ENCODE measurements at places on chromosomes 2 and 18.

DNA sequence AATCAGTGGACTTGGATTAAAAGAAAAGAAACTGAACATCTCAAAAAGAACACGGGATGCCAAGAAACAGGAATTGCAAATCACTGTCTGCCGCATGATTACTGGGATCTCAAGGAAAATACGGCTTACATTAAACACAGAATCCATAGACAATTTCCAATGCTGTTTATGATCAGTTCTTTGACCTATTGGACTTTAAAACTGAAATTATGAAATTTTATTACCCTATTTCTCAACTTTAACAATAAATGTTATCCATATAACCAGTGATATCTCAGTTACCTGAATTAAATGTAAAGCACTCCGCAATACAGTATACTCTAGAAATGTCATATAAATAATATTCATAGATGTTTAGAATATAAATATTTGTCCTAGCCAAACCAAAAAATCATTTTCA is 1556.9 kb upstream of the NXPH2 start:
- DNase-seq: no peak

- no peak for DNase-seq
Observed at GRCh38 chr2:126909366-126909765, 10.7 kb downstream of the TEX51 start.

DNA sequence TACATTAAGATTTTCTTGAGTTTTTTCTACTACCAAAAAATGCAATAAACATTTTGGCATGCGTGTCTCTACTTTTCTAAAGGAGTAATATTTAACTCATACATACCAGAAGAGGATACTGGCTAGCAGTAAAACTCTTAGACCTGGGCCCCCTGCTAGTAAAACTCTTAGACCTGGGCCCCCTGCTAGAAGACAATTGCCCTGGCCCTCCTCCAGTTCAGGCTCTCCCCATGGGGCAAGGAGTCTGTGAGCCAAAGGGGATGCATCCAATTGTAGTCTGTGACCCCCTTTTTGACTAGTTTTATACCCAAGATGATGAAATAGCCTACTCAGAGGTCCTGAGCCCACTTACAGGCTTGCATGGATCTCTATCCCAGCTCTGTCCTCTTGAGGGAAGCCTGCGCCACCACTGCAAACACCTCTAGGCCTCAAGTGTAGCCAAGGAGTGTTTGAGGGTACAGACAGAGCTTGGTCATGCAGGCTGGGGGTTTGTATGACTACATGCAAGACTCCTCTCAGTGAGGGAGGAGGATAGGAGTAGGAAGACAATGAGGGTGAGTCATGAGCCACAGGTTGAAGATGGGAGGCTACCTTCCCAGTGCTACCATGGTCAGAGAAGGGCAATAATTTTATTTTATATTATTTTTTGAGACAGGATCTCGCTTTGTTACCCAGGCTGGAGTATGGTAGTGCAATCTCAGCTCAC is 45.2 kb upstream of the PGAP1 start:
- no peak for DNase-seq

DNA sequence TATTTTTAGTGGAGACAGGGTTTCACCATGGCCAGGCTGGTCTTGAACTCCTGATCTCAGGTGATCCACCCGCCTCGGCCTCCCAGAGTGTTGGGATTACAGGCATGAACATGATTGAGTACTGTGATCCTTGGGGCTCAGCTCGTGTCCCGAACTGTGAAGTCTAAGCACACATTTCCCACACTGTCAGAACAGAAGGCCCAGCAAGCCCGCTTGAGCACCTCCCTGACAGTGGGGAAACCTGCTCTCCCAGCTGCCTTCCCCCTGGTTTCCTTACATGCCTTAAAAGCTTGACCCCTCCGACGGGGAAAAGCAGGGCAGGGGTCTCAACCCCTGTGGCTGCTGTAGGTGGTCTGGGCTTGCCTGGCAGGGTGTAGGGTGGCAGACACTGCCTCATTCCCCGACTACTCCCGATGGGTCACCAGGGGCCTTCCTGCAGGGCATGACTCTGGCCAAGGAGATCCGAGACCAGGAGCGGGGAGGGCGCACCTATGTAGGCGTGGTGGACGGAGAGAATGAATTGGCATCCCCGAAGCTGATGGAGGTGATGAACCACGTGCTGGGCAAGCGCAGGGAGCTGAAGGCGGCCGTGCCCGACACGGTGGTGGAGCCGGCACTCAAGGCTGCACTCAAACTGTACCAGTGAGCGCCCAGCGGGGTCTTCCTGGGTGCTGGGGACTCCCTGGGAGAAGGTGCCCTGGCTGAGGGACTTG is 10.1 kb downstream of the VIL1 start:
- DNase-seq: no peak

DNA sequence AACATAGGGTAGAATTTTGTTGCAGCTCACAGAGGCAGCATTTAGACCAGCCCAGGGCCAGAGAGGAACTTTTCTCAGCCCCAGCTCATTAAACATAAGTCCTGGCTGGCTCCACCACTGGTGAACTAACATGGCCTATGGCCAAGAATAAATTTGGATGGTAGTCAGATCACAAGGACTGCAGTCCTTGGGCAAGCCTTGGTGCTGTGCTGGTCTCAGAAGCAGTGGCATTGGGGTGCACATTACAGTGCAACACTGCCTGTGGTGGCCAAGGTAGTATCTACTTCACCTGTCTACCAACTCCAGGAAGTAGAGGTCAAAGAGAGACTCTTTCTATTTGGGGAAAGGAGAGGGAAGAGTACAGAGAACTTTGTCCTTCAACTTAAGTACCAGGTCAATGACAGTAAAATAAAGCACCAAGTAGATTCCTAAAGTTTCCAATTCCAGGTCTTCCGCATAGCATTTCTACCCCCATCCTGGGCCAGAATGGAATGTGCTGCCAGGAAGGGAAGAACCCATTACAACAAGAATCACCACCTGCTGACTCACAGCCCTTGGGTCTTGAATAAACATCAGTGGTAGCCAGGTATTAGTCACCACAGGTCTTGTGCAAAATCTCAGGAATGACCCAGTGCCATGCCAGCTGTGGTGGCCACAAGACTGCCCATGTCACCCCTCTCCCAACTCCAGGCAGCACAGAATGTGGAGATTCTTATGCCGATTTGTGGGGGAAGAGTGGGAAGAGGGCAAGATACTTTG is 155.4 kb upstream of the FSIP2 start:
- no peak for DNase-seq

DNA sequence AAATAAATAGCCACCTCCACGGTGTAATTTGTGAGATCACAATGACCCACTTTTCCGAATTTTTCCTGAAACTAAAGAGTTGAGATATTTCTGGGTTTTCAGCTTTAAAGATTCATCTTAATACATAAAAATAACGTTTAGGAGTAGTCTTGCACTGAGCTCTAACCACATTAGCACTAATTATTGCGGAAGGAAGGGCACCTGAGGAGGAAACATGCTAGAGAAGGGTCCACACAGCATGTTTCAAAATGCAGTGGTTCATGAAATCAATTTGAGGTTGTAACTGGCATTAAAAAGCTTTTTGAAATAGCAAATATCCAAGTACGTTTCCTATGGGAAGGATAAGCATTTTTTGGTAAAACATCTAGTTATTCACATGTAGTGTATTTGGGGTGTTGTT is 8.4 kb downstream of the INPP4A start:
- DNase-seq: no peak

DNA sequence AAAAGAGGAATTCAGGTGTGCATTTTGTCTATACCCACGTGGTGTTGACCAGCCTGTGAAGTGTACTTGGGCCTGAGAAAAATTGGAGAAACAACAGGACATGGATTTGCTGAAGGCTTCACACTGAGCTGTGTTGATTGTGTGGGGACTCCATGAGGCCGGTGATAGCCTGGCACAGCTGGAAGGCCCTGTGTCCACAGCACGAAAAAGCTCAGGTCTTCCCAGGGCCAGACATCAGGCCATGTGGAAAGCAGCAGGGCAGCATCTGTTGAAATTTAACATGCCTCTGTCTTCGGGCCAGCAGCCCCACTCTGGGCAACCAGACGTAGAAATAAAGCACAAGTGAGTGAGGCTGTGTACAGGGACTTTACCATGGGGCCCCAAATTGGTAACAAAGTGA is 84.1 kb downstream of the HS6ST1 start:
- no peak for DNase-seq

DNA sequence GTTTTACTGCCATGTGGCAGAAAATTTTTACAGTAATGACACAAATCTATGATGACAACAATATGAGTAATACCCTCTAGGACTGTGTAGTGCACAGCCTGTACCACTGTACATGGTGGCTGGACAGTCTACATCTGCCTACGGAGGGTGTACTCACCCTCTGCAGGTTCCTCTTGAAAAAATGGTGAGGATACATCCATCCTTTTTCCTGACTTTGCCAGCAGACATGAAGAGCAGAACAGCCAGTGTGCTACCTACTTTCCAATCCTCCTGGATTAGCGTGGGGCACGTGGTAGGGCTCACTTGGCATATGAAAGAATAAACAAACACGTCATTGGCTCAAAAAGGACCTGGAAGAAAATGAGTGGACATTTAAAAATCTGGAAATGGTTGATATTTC is 62.6 kb downstream of the TRPM8 start:
- no peak for DNase-seq

GRCh38 chr2:1515073-1515430 is 101.8 kb downstream of the TPO start:
- DNase-seq: no peak

- DNase-seq: no peak
Observed at GRCh38 chr2:2178921-2179320, 152.2 kb downstream of the MYT1L start.

DNA sequence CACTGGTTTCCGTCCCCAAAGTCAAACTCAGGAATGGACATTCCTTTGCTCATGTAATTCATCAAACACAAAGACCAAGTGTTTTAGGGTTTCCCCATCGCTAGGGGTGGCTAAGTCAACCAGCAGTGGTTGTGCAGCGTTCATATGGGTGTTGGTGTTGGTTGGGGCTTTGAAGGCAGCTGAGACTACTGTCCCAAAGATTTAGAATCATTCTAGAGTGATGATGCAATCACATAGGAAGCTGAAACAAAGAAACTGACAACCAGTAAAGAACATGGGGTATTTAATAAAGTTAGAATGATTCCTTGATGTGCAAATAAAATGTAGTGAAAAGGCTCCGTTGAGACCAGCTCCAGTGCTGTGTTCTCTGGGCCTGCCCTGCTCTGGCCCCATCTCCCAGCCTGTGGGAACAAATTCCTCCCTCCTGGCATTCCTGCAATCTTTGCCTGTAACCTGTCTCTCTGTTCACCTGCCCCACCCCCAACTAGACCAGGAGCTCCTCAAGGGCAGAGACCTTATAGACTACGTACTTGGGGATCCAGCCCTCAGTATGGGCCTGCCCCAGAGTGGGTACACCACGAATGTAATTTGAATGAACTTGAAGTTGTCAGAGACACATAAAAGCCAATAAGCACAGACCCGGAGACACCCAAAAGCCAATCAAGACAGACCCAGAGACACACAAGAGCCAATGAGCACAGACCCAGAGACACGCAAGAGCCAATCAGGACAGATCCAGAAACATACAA is 191.7 kb upstream of the TWIST2 start:
- DNase-seq: no peak

DNA sequence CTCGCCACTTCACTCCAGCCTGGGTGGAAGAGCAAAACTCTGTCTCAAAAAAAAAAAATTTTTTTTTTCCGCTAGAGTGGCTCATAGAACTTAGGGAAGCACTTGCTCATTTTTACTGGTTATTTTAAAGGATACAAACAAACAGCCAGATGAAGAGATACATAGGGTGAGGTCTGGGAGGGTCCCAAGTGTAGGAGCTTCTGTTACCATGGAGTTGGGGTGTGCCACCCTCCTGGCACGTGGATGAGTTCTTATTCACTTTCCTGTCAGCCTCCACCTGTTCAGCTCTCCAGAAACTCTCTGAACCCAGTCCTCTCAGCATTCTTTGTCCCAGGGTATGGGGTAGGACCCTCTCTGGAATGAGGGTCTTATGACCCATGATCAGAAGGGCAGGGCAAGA is 4.9 kb upstream of the MAT2A start:
- no peak for DNase-seq

DNA sequence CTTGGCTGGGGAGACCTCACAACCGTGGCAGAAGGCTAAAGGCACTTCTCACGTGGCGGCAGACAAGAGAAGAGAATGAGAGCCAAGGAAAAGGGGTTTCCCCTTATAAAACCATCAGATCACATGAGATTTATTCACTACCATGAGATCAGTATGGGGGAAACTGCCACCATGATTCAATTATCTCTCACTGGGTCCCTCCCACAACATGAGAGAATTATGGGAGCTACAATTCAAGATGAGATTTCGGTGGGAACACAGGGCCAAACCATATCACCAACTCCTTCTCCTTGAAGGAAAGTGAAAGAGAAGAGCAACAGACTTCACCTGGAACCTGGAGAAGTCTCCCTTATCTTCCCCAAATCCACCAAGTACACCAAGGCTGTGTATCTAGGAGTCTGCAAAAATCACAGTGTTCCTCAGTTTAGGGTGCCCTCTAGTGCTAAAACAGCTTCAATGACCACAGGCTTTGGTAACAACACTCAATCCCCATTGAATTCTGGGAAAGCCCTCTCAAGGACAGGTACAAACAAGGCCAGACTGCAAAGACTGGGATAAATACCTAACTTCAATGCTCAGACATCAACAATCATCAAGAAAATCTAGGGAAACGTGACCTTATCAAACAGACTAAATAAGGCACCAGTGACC is 148.8 kb upstream of the SRD5A2 start:
- DNase-seq: no peak

GRCh38 chr2:68156419-68156818 is 1.3 kb upstream of the PNO1 start:
- no peak for DNase-seq

All from activated T-cell treated with anti-CD3 and anti-CD28 coated beads, Interleukin-2, amount 50 U/mL, for 48 hours (primary cell).